ENCODE measurements at places on chromosomes 3 and 15.

- DNase-seq, result no peak
Measured at GRCh38 chr3:117735481-117736101, 1026.0 kb downstream of the TUSC7 start.

DNA sequence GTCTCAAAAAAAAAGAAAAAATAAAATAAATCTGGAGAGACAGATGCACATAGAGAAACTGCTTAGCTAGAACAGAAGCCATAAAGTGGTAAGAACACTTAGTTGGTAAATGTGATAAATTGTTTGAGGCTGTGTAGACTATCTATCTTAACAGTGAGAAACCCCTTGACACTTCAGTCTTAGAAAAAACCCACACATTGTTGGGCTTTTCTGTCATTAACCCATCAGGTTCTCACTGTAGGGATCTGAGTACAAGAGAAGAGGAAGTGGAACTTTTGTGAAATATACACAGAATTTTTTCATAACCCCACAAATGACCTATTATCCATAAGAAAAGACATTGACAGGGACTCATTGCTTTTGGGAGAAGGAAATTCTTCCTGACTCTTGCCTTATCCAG is 24.4 kb downstream of the TP63 start:
- no peak for DNase-seq

- DNase-seq, result peak; percentile 12
Measured at GRCh38 chr15:100779331-100780207, 100.1 kb upstream of the ALDH1A3 start.

DNA sequence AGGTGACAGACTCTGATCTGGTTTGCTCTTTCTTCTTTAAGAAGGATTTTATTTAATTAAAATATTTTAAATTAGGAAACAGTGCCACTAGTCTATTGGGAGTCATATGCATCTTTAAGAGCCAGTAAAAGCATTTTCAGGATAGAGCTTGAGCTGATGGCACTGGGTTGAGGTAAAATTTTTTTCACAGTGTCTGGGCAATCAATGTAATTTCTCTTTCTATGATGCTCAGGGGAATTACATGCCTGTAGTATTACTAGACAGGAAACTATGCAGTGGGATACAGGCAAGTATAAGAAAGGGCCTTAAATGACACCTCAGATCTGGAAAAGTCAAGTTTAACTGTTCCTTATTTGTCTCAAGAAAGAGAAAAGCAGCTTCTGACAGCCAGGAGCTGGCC is 76.4 kb downstream of the GAP43 start:
- no peak for DNase-seq

DNA sequence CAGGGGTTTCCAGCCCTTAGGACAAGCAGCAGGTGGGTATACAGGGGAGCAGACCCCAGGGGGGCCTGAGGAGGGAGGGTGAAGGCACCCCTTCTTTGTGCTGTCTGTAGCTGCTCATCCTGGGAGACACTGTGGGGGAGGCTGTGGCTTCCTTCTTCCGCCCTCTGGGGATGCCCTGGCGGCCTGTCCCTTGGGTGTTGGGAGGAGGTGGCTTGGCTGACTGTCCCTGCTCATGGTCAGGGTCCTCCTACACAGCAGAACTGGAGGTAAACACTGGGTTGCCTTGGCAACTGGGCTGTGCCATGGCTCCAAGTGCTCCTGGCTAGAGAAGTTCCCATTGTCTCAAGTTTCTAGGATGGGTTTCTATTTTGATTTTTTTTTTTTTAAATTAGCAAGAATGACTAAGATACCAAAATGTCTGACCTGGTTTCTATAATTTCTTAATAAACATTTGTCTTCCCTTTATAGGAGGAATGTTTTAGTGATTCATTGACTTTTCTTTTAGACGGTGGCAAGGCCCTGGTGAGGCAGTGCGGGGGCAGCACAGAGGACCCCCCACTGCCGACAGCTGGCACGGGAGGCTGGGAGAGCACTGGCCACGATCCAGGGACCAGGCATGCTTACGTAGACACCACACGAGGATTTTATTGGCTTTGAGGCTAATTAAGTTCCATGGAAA is 12.4 kb downstream of the KLF13 start:
- no peak for DNase-seq

DNA sequence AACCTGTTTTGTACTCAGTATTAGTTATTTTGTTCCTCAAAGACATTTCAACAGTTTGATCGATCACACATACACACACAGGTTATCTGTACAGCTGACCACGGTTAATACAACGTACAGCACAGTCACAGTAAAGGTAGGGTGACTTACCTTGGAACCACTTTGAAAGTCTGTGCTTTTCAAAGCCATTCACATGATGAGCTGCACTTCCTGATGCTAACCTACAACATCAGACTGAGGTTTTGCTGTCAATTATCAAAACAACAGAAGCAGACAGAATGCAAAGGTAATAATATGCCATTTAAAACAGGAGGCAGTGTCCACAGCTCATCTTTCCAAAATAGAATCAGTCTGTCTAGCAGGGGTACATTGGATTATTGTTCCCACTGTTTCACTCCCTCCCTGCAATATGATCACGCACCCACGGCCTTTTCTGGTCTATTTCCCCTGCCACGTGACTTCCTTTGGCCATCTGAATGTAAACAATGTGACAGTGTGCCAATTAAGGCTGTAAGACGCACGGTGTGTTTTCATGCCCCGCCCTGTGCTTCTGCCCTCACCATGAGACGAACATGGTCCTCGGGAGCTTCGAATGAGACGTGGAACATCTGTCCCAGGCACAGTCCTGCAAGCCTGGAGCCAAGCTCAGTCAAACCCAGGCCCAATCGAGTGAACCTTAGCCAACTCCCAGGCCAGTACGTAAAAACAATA is 102.4 kb downstream of the FMN1 start:
- no peak for DNase-seq

GRCh38 chr3:134357914-134358811 is 16.1 kb downstream of the AMOTL2 start:
- DNase-seq, result peak; percentile 74

DNA sequence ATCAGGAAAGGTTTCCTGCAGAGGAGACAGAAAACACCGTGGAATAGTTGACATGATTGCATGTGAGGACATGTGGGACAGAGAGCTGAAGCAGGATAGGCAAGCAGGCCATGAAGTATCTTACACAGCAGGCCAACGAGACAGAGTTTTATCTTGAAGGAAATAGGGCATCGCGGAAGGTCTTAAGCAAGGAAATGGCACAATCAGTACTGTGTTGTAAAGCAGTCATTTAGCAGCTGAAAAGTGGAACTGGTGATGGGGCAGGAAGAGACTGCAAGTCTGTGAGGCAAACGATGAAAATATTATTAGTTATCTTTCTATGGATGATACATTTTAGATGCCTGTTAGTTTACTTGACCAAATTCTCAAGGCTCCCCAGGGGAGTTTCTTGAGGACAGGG is 535.1 kb downstream of the SOX2 start:
- DNase-seq, result no peak

DNA sequence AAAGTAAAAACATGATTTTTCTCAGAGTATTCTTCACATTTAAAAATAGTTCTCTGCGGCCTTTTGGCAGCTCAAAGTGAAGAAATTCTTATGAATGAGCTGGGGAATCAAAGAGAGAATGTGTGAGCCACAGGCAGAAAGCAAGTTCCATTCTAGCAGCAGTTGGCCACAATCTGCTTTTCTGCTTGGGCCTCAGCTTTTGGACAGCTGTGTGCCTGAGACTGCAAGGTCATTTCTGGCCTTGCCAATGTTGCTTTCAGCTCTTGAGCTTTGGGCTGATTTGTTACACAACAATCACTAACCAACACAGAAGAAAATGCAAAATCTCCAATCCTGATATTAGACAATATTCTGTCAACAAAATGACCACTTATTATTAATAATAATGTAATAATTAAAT is 14.4 kb upstream of the TM4SF4 start:
- DNase-seq, result no peak

- DNase-seq, result no peak
Measured at GRCh38 chr3:79598594-79598993, 169.2 kb downstream of the ROBO1 start.

DNA sequence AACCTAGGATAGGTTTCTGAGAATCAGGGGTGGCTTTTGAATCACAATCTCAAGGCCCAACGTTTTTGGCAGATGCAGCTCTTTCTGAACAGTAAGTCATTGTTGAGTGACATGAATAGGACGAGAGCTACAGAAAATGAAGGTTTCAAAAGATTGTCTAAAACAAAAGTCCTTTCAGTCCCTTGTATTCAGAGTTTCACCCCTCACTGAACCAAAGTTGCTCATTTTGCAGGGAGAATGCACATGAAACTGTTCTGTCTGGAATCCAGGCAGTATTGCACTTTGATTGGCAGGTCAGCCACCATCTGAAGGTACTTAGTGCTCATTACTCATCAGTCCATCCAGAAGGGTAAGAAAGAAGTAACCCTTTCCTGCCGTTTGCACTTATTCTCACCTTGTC is 24.1 kb upstream of the RASGRP1 start:
- DNase-seq, result no peak

GRCh38 chr15:50884540-50884939 is 23.9 kb upstream of the AP4E1 start:
- no peak for DNase-seq

DNA sequence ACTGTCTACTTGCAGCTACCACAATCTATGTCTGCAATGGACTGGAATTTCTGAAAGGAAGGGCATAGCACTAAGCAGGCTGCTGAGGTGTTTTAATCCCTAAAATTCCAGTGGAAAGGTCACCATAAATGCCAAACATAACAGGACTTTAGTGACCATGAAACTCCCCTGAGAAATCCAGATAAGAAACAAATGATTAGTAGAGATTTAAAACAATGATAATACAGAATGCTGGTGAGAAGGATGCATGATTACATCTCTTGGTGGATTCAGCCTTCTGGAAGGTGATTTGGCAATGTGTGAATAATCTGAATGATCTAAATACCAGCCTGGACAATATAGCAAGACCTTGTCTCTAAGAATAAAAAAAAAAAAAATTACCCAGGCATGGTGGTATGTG is 475.0 kb upstream of the CBLB start:
- DNase-seq, result no peak

GRCh38 chr3:114827495-114827894 is 319.6 kb downstream of the ZBTB20 start:
- no peak for DNase-seq

GRCh38 chr3:141690431-141691072 is 47.5 kb upstream of the RNF7 start:
- no peak for DNase-seq

- DNase-seq, result no peak
Measured at GRCh38 chr3:59553076-59553475, 503.3 kb upstream of the CFAP20DC start.

DNA sequence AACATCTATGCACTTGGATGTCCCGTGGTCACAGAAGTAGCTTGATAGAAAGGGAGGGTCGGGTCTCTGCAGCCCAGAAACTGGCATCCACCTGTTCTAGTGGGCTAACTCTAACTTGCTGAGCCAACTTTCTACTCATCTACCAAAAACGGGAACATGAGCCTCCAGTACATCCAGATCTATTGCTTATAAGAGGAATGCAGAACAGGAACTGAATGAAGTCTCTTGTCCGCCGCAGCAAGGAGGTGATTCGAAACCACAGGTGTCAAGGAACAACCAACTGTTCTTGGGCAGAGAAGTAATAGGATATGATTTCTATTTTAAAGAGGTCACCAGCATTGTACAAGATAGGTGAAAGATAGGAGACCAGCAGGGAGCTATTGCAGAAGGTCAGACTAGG is 17.9 kb downstream of the TERC start:
- DNase-seq, result no peak

GRCh38 chr3:12588039-12589009 is 31.4 kb downstream of the MKRN2 start:
- no peak for DNase-seq

DNA sequence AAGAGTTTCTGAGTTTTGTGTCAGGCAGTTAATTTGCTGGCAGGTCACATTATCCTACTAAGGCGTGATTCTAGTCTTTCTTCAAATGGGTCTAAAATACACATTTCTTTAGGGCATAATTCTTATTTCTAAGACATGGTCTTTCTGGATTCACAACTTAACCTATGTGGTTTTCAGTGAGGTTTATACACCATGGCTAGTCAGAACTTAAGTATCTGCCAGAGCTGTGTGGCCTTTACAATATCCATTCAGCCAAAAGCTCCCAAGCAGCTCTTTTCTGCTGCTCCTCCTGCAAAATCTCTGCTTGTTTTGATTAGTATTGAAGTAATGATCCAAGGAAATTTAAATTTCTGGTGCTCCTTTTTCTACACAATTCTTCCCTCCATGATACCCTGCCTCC is 33.5 kb downstream of the SLC9C1 start:
- no peak for DNase-seq

GRCh38 chr15:22979238-22980188 is 655 bp downstream of the CYFIP1 start:
- DNase-seq, result peak; percentile 80

GRCh38 chr3:188336178-188336577 is 182.2 kb downstream of the LPP start:
- no peak for DNase-seq

- no peak for DNase-seq
Measured at GRCh38 chr3:15174953-15175352, 31.1 kb upstream of the CAPN7 start.

- DNase-seq, result no peak
Measured at GRCh38 chr3:4593014-4593413, 99.9 kb downstream of the ITPR1 start.

Measured in Caco-2 (cell line).